Anterior cingulate cortex (tissue), 58 donors: ENCODE measurements at places on chromosomes 2 and 18.

DNA sequence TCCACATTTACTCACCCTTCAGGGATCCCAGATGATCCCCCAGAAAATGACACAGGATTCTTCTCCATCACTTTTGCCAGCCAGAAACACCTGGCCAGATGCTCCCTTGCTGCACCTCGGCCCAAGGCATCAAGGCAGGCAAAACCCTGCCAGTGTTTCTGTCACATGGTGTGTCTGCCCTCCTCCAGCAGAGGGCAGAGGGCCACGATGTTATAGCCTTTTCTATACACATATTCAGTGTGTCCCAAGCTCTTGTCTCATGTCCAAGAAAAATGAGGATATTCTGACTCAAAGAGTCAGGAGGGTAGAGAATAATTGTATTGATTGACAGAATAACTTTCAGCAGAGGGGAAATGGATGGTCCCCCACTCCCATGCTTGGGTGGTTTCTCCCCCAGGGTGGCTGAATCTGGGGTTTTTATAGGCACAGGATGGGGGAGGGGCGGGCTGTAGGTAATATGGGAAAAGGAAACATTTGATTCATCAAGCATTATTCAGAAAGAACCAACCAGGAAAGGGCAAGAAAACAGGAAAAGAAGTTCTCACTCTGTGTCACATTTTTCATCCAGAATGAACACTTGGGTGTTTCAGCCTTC, 933.9 kb downstream of the TRIB2 start:
- DNase-seq, result no peak

GRCh38 chr2:98899041-98899702, 36.9 kb downstream of the CRACDL start:
- no peak for DNase-seq

DNA sequence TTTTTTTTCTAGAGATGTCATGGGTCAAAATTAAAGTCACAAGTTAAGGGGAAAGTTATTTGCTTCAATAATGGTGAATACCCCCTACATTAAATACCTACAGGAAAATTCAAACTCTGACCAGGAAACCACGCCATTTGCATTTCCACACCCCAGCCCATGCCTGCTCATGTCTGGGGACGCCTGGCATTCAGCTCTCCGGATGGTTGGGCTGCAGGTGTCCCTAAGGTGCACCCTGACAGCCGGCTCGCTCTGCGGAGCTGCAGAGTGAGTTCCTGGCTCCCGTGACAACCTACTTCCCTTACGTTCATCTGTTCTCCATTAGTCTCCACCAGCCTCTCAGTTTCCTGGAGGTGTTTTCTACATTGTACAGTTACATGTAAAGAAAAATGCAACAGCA, 122.7 kb upstream of the RIOK3 start:
- DNase-seq, result no peak

DNA sequence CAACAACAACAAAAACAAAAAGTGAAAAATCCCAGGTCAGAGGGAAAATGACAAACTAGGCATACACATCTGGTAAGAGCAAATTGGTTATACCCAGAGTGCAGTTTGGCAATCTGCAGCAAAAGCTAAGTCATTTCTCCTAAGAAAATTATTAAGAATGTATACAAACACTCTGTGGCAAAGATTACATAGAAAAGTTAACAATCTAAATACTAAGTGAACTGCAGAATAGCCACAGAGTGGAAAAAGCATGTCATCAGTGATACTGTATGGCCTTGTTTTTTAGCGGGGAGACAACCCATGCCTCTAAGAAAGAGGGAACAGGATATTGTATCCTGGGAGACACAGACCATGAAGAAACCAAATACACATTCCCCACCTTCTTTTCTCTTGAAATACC, 136.0 kb upstream of the ITGB6 start:
- no peak for DNase-seq

DNA sequence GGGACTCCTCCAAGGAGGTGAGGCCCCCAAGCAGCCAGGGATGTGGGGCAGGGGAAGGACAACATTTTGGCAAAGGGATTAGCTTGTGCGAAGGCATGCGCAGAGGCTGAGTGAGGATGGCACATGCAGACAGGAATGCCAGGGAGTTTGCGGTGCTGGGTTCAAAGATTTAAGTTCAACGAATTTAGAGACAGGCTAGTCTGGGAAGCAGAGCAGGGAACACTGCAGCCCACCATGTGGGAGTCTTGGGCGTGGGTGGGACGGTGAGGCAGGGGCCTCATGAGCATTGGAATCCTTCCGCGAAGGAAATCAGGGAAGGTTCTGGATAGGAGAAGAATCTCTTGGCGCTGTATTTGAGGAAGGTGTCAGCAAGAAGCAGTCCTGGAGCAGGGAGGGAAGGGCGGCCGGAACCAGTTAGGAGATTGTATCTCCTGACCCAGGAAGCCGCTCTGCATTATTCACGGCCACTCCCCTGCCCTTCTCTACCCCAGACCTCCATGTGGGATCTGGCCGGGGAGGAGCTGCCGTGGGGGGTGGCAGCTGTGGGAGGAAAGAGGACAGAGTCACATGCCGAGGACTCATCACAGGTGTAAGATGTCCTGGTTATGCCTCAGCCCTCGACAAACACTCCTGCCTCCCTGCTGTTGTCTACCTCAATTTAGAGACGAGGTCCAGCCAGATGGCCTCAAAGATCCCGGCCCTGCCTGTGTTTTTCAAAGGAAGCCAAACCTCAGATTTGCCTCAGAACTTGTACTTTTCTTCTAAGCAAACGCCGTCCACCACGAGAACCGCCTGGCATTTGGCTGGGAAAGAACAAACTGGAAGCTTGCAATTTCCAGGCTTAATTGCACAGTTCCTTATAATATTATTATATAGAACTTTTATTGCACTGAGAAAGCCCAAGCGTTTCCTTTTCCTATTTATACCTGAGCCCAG, 123.7 kb upstream of the SMAD2 start:
- no peak for DNase-seq

DNA sequence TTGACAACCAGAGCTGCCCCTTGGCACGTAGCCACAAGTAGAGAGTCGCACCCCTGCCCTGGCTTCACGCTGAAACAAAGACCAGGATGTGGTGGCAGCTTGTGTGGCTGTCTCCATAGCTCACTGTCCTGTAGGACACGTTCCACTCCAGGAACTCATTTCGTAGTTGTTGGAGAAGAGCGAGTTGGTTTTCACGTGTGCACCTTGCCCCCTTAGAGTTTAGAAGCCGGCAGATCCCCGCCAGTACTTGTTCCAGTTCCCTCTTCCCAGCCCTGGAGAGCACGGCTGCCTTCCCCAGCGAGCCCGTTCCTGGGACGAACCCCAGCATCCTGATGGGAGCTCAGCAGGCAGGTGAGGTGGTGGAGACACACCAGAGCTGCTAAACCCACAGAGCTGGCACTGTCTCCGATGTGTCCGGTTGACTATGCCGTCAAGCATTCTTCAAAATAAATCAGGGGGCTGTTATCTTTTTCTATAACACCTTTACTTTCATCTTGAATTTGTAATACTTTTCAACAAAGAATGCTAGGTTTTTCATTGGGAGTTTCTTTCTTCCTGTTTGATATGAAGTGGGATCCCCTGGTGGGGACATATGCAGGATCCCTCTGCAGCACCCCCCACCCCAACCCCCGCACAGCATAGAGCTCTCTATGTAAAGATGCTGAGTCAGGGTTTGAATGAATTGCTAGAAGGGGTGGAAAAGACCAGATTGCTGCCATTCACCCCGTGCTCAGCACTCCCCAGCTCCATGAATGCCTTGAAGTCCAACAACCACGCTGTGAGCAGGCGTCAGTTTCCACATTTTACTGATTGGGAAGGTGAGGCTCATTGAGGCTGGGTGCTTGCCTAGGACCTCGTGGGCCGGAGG, 44.5 kb downstream of the GREB1 start:
- DNase-seq, result no peak

GRCh38 chr18:76928179-76928868, 106.0 kb downstream of the ZNF236 start:
- no peak for DNase-seq

GRCh38 chr2:26067980-26068507, 34.2 kb downstream of the RAB10 start:
- no peak for DNase-seq

DNA sequence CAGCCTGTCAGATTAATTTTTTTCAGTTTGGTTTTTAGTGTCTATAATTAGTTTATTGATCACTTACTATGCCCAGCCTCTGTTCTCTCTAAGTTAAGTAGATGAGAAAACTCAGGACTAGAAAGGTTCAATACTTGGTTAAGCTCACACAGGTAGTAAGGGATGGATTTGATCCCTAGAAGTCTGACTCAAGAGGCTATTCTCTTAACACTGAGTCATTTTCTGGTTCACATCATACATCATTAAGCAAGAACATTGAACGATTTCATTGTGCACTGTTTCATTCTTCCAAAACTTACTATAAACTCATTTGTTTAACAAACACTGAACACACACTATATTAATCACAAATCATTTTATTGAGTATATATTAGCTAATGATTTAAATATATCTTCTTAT, 54.1 kb upstream of the SLC38A11 start:
- DNase-seq, result no peak

DNA sequence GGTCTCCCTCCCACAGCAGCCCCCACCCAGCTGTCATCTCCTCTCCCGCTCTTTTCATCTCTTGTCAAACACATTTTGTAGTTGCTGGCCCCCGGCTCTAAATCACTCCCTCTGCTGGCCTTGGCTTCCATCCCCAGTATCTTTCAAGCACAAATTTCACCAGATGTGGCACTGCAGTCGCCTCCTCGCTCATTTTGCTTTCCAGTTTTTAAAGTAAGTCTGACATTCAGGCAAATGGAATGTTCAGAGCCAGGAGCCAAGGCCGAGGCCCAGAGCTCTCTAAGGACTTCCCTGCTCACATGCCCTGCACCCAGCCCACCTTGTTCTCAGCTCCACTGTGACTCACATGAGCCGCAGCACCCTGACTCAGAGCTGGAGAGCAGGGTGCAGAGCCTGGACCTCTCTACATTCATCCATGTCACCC, 158.4 kb downstream of the GALNT14 start:
- DNase-seq, result no peak

DNA sequence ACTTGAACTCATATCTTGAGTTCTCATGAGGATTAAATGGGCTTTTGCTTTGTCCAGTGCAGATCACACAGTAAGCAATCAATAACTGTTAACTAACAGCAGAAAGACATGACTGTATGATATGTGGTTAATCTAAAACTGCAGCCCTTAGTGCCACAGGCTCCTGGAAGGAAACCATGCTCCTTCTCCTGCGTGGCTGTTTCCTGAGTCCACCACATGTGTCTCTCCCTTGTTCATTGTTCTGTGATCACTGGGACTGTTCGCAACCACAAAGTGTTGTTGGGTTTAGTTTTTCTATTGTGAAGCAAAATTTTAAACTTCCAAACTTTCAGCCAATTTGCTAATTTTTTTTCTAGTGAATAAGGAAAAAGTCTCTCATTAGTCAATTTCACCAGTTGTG, 130.9 kb upstream of the PTPRM start:
- no peak for DNase-seq

- DNase-seq, result no peak
These were observed 577.4 kb downstream of the DSC3 start for GRCh38 chr18:30465096-30465495.

DNA sequence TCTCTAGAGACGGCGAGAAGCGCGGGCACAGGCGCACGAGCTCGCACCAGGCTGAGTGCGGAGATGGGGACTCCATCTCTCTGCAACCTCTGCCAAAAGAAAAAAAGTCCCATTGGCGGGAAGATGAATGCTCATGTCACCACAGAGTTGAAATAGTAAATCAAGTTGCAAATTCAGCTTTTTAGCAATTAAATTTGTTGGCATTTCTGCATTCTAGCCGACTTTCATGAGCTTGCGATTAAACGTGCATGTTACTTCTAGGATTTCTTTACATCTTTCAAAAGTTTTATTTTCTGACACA, 588 bp downstream of the CHAC2 start:
- DNase-seq, result no peak

DNA sequence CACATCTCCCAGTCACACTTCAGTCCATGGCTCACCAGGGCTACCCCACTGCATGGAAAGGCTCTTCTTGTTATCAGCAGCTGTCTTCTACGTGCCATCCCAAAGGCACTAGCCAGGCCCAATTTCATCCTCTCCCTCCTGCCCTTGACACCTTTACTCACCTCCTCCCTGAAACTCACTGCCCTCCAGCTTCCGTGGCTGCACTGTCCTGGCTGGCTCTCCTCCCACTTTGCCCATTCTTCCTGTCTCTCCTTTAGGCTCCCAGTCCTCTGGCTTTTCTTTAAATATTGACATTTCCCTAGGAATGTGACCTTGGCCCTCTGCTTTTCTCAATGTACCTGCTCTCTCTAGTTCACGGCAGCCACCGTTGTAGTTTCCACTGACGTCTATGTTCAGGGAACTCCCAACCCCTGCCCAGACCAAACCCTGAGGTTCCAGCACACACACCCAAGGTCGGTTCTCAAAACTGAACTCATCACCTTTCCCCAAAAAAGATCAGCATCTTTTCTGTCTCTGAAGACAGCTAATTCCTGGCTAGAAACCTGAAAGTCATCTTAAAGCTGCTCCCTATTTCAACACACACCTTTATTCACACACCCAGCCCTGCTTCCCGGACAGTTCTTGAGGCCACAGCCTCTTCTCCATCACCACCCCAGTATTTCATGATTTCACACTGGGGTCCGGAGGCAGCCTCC, 36.7 kb downstream of the WDFY1 start:
- no peak for DNase-seq

- DNase-seq, result no peak
These were observed 41.7 kb upstream of the RND3 start for GRCh38 chr2:150528861-150529801.

GRCh38 chr2:227724394-227725039, at the start of gene SCYGR6:
Gene SCYGR6, minus strand, starts transcription at chr2:227724757. Its CDS starts 0 bp downstream, at chr2:227724757.
- DNase-seq, result no peak

- DNase-seq, result no peak
These were observed 112.8 kb downstream of the ZNF516 start for GRCh38 chr18:76382275-76382674.

- no peak for DNase-seq
These were observed 84.7 kb upstream of the PKDCC start for GRCh38 chr2:41962922-41963622.

DNA sequence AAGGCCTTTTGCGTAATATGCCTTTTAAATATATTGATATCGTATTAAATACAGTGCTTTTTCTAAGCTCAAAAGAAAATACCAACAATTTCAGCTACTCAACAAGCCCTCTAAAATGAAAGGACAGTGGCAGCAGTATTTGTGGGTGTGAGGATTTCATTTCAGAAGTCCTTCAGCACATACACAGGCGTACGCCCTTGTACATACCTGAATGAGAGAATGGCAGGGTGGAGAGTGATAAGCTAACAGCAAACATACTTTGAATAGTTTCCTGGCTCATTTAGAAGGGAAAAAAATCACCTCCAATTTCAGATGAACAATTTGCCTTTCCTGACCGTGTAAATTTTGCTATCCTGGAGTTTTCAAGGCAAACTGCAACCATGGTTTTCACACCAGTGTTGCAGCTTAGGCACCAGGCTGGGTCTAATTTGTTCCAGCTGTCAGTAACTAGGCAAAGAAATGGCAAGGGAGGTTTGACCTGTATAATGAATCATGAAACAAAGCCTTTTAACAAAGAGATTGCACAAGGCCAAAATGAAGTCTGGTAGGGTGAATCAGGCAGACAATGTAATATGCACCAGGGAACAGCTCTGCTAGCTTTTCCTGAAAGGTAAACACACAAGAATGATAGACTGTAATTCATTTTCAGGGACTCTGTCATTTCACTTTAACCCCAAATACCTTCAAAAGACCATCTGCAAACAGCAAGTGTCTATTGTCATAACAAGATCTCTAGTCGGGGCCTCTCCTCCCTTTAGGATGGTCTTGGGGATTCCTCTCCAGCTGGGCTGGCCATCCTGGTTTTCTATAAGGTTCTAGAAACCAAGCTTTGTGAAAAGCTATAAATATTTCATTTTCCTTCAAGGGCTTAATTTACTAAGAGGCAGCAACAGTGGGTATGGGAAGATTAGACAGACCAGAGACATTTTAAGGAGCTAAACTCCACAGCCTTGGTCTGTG, 11.5 kb downstream of the ANKRD29 start:
- no peak for DNase-seq

- DNase-seq, result no peak
These were observed 38.3 kb upstream of the ACAA2 start for GRCh38 chr18:49851624-49852023.
